Sciatic nerve (tissue), 2 donors: ENCODE measurements at places on chromosomes 16 and 17.

- DNase-seq, result no peak
These were observed 7.4 kb downstream of the PNPO start for GRCh38 chr17:47948706-47949196.

DNA sequence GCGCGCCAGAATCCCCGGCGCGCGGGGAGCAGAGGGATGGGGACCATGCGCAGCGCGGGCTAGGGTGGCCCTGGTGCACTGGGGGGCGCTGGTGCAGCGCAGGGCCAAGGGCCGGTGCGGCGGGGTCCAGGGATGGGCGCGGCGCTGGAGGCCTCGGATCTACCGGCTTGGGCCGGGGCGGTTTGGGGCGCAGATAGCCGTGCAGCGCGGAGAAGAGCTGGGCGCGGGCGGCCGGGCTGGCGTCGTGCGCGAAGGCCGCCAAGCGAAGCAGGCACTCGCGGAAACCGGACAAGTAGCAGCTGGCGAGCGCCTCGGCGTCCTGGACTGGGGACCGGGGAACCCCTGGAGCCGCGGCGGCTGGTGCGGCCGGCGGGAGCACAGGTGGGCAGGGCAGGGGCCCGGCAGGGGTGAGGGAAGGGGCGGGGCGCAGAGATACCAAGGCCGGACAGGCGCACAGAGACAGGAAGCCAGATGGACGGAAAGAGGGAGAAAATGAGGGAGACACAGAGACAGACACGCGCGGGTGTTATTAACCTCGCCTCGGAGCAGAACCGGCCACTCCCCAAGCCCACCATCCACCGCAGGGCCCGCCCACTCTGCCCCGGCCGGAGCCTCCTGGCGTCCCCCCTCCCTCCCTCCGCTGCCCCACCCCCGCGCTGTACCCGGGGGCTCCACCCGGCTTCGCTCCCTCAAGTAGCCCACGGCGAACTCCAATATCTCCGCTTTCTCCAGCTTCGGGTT, 2.1 kb downstream of the HES7 start:
- DNase-seq, result peak; percentile 82

- DNase-seq, result no peak
These were observed 1.1 kb downstream of the CFAP119 start for GRCh38 chr16:30760577-30761426.

DNA sequence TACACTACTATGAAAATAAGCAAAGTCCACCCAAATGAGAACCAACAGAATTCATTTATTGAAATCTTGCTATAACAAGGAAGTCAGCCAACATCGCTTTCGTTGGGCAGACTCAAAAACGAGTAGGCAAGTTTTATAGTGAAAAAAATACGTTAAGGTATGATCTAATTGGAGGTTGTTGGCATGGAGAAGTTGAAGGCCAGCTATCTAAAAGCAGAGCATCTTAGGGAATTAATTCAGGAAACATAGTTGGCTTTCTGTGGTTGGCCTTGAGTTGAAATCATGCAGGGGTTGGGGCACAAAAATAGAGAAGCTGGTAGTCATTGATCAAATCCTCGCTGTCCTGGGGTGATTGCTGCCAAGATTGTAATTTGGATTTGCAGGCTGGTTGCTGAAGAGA, 118.3 kb downstream of the PPM1E start:
- DNase-seq, result no peak

- no peak for DNase-seq
These were observed 49.1 kb downstream of the TBC1D16 start for GRCh38 chr17:79986411-79987186.

- DNase-seq, result peak; percentile 84
These were observed at the start of gene VPS25 for GRCh38 chr17:42773290-42774035. VPS25 (plus strand) TSS chr17:42773449; CDS start chr17:42773476, 27 bp downstream.

GRCh38 chr17:68748381-68748780, 147.2 kb upstream of the FAM20A start:
- DNase-seq, result no peak

- DNase-seq, result no peak
These were observed 41.8 kb downstream of the NLRC5 start for GRCh38 chr16:57031156-57031555.

GRCh38 chr17:64403881-64404460, 13.3 kb upstream of the PECAM1 start:
- no peak for DNase-seq

GRCh38 chr17:7560172-7561027, 1.3 kb upstream of the SENP3 start:
- peak; percentile 77 for DNase-seq

GRCh38 chr16:88064889-88065746, 113.9 kb downstream of the BANP start:
- peak; percentile 21 for DNase-seq
